IMR-90 (cell line): ENCODE measurements at places on chromosomes 4 and X.

GRCh38 chr4:78361621-78362120 lies 189.9 kb upstream of the ANXA3 start:
- H3K4me1 ChIP-seq: no peaks in the 10 kb centered on the region
- DNase-seq: no peak
- no peak overlapping the region for H3K27ac ChIP-seq
- no peaks in the 10 kb centered on the region for H3K36me3 ChIP-seq
- no peaks in the 10 kb centered on the region; the same call in 1 of the 2 replicates for H3K27me3 ChIP-seq
- H3K4me3 ChIP-seq: no peak overlapping the region

DNA sequence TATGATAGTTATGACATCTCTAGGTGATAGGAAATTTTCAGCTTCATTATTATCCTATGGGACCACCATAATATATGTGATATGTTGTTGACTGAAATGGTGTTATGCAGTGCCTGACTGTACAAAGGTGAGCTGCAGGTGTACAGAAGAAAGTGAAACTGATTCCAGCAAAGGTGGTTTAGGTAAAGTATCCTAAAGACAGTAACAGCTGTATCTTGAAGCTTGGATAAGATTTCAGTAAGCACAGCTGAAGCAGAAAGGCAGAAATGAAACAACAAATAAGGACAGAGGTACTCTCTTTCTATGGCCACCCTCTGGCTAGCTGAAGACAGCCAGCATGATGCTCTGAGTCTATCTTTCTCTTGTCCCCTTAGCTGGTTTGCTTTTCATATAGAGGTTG lies 30.0 kb upstream of the PGK1 start:
- no peak overlapping the region for H3K4me3 ChIP-seq
- no peaks in the 10 kb centered on the region for H3K36me3 ChIP-seq
- H3K27ac ChIP-seq: no peak overlapping the region

- no peak overlapping the region; the same call in 1 of the 2 replicates for H3K4me3 ChIP-seq
- H3K27ac ChIP-seq: peak overlapping the region; percentile 88; the same call in 1 of the 2 replicates
- no peaks in the 10 kb centered on the region for H3K4me1 ChIP-seq
- no peaks in the 10 kb centered on the region for H3K36me3 ChIP-seq
Measured at GRCh38 chrX:131762802-131763234, 218.9 kb downstream of the OR13H1 start.

DNA sequence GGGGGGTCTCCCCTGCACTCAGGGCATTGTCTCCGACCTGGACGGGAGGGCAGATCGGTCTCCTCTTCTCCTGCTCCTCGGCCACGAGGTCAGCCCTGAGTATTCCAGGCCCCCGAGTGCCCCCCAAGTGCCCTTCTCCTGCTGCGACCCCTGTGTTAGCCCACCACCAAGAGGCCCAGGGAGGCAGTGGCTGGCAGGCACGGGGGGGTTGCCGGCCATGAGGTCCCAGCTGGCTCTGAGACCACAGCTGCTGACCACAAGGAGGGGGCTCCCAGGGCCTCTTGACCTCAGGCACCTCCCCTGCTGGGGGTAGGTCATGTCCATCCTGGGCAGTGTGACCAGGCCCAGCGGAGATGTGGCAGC lies 186.1 kb upstream of the PSAPL1 start:
- peaks cover 2% of the 10 kb centered on the region; the same call in 1 of the 2 replicates for H3K4me1 ChIP-seq
- no peak overlapping the region for H3K4me3 ChIP-seq

GRCh38 chrX:73647212-73647611 lies 84.2 kb downstream of the CHIC1 start:
- no peaks in the 10 kb centered on the region for H3K4me1 ChIP-seq
- H3K27ac ChIP-seq: no peak overlapping the region
- H3K4me3 ChIP-seq: no peak overlapping the region
- no peaks in the 10 kb centered on the region for H3K36me3 ChIP-seq
- H3K27me3 ChIP-seq: no peaks in the 10 kb centered on the region
- DNase-seq: no peak

DNA sequence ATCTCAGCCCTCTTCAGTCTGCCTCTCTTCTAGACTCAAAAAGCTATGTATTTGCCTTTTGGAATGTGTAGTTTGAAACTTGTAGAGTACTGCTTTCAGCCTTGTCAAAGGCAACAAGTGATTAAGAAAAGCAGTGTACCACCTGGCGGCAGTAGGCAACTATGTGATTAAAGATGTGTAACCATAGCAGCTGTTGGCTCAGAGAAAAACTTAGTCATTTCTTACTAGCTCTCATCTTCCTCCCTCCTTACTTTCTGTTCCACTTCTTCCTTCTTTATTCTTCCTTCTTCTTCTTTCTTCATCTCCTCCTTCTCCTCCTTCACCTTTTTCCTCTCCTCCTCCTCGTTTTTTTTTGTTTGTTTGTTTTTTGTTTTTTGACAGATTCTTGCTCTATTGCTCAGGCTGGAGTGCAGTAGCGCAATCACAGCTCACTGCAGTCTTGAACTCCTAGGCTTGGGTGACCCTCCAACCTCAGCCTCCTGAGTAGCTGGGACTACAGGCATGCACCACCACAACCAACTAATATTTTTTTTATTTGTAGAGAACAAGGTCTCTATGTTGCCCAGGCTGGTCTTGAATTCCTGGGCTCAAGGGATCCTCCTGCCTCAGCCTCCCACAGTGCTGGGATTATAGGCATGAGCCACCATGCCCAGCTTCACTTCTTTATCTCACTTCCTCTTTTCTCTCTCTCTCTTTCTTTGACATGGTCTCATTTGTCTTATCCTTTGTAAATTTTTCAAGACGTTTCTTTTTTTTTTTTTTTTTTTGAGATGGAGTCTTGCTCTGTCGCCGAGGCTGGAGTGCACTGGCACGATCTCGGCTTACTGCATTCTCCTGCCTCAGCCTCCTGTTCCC lies 32.6 kb downstream of the ABHD18 start:
- H3K4me1 ChIP-seq: no peaks in the 10 kb centered on the region
- H3K36me3 ChIP-seq: 0 out of 2 replicates have a peak, but pooled peaks cover 1% of the 10 kb centered on the region
- DNase-seq: peak; percentile 63
- no peak overlapping the region for H3K4me3 ChIP-seq
- H3K27ac ChIP-seq: no peak overlapping the region

GRCh38 chr4:152382057-152382785 lies 153.7 kb downstream of the FBXW7 start:
- no peaks in the 10 kb centered on the region for H3K27me3 ChIP-seq
- no peak overlapping the region for H3K27ac ChIP-seq
- no peak overlapping the region for H3K4me3 ChIP-seq
- peak; percentile 21 for DNase-seq
- H3K4me1 ChIP-seq: no peaks in the 10 kb centered on the region; the same call in 1 of the 2 replicates
- no peaks in the 10 kb centered on the region for H3K36me3 ChIP-seq

GRCh38 chr4:2406920-2407319 lies 11.5 kb downstream of the ZFYVE28 start:
- no peak for DNase-seq
- peaks cover 11% of the 10 kb centered on the region; the same call in 1 of the 2 replicates for H3K27me3 ChIP-seq
- H3K4me3 ChIP-seq: no peak overlapping the region

DNA sequence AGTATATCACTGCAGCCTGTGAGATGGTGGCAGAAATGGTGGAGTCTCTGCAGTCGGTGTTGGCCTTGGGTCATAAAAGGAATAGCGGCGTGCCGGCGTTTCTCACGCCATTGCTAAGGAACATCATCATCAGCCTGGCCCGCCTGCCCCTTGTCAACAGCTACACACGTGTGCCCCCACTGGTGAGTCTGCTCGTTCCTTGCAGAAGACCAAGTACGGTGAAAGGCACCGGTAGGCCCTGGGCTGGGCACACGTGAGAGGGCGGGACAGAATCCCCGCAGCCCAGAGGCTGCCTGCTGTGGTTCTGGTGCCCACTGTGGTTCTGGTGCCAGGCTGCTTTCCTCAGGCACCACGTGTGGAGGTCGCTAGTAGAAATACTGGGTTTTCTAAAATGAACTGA lies 31.2 kb upstream of the MSANTD1 start:
- H3K4me1 ChIP-seq: no peaks in the 10 kb centered on the region
- peaks cover 61% of the 10 kb centered on the region for H3K36me3 ChIP-seq
- no peak overlapping the region for H3K27ac ChIP-seq
- no peak overlapping the region for H3K4me3 ChIP-seq
- H3K27me3 ChIP-seq: no peaks in the 10 kb centered on the region
- DNase-seq: no peak

DNA sequence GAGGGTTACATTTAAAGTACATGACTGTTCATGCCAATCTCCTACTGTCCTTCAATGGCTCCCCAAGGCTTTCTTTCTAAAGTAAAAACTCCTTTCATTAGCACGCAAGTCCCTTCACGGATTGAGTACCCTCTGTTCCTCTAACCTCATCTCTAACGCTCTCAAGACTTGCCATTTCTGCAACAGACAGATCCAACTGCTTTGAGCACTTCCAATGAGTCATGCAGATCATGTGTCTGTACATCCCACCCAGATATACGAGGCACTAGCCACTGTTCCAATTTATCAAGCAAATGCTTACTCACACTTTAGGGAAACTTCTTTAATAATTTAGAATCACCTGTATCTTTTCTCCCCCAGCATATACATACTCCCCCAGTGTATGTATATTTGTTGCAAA lies 332.5 kb upstream of the ZFP42 start:
- no peaks in the 10 kb centered on the region for H3K27me3 ChIP-seq
- H3K27ac ChIP-seq: no peak overlapping the region
- H3K36me3 ChIP-seq: no peaks in the 10 kb centered on the region; the same call in 1 of the 2 replicates

GRCh38 chrX:37922928-37923327 lies 75.6 kb upstream of the DYNLT3 start:
- H3K36me3 ChIP-seq: no peaks in the 10 kb centered on the region
- H3K27ac ChIP-seq: no peak overlapping the region
- no peak for DNase-seq
- no peaks in the 10 kb centered on the region for H3K27me3 ChIP-seq
- H3K4me3 ChIP-seq: no peak overlapping the region
- H3K4me1 ChIP-seq: no peaks in the 10 kb centered on the region

DNA sequence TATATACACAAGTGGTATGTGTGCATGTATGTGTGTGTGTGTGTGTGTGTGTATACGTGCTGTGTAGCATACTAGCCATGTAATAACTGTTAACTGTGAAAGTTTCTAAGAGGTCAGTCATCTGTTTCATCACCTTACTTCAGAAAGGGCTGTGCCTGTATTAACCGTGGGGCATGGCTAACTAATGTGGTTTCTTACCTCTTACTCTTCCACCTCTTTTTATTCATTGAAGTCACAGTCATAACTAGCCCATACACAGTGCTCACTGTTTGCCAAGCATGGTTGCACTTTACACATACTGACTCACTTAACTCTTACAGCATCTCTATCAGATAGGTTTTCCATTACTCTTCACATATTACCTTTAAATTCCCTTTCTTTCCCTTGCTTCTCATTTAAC lies 23.7 kb upstream of the LRAT start:
- DNase-seq: no peak
- H3K27ac ChIP-seq: no peak overlapping the region
- no peaks in the 10 kb centered on the region for H3K4me1 ChIP-seq
- H3K27me3 ChIP-seq: no peaks in the 10 kb centered on the region
- H3K36me3 ChIP-seq: no peaks in the 10 kb centered on the region
- H3K4me3 ChIP-seq: no peak overlapping the region
